Activated CD4-positive, CD25-positive, alpha-beta regulatory T cell treated with anti-CD3 and anti-CD28 coated beads, Interleukin-2, amount 50 U/mL, for 72 hours (primary cell): ENCODE measurements at places on chromosomes 6 and 20.

- DNase-seq, result no peak
Observed at GRCh38 chr6:6895929-6896328, 211.8 kb upstream of the RREB1 start.

DNA sequence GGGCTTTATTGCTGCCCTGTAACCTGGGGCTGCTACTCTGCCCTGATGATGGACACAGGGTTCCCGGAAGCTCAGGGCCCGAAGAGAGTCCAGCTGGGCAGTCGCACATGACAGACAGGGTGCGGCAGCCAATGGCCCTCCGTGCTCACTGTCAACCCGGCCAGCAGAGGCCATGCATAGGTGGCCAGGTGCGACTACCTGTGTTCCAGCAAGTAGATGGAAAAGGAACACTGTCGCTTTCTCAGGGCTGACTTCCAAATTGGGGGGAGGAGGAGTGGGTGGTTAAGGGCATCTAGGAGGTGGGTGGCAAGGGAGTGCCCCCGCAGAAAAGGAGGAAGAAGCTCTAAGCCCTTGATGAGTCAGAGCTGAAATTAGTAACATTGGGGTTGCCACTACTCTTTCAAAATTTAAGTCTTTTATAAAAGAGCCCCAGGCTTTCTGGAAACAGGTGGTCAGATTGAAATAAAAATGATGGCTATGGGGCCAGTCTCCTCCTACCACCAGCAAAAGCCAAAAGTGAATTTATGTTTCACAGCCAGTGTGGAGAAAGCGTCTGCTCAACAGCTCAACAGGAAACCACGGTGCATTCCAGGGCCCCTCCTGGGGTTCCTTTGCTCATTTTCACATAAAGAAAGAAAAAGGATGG lies 2.3 kb upstream of the RAMACL start:
- no peak for DNase-seq

DNA sequence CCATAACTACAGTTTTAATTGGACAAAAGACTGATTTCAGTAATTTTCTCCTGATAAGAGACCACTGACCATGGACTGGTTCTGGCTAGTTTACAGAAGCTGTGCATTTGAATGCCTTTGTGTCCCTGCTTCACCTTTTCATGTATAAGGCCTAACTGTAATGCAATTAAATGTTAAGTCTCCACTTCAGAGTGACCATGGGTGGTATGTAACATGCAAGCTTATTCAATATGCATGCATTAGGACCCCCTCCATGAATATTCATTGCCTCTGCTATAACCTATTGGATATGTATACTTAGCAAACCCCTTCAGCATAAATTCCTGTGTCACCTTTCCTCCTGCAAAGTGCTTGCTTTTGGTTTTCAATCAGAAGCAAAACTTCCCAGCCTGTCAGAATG lies 2.2 kb downstream of the UBD start:
- DNase-seq, result no peak

DNA sequence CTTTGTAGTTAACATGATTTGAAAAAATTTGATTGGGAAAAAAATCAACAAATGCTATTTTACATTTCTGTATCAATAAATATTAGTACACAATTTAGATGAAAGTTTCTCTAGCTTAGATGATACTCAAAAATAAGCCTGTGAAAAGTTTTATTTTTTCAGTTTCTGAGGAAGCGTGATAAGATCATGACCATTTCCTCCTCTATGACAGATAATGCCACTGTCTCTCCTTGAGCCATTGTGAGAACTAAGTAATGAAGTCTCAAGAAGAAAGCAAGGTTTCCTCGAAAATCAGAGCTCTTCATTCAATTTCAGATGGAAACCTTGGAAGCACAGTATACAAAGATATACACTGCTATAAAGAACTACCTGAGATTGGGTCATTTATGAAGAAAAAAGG lies 395.0 kb downstream of the HDGFL1 start:
- no peak for DNase-seq

DNA sequence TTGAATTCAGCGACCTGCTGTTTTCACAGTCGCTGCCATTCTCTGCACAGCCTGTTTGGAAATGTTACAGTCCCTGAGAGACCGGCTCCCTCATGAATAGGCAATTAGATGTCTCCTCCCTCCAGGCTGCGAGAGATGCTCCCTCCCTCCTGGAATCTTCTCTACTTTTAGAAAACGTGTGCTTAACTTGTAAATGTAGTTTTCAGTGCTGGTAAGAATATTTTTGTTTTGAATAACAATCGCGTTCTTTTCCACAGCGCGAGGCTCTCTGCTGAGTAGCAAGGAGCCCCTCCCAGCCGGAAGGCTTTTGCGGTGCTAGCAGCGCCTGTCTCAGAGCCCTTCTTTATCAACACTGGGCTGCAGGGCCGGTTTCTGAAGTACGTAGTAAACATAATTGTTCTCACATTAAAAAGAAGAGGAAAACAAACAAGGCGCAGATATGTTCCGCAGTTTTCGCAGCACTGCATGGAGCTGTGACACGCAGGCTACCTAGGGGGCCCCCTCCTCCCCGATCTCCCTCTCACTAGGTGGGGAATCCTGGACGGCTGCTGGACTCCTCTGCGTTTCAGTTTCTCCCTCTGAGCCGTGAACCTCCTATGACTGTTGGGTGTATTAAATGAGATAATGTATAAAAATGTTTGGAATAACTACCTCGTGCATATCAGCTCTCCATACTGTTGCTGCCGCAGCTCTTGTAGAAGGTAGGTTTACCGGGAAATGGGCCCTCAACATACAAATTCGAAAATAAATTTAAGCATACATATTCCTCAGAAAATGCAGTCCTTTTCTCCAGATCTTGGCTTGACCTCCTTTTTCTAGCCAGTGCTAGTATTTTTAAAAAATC lies 79.0 kb upstream of the SPACA1 start:
- DNase-seq, result no peak

GRCh38 chr20:45104786-45105185 lies 3.9 kb upstream of the KCNS1 start:
- DNase-seq, result no peak

DNA sequence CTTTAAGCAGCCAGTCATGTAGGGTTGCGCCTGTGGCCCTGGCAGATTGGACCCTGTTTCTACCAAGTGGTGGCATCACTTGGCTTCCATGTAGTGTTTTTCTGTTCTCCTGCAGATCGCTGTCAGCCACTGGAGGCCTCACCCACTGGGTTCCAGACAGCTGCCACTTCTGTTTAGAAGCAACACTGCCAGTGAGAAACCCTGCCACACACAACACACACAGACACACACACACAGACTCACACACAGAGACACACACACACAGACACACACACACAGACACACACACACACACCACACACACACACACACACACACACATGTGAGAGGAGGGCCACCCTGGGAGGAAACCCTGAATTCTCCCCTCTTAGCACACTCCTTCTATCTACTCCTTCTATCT lies 51.8 kb downstream of the UTRN start:
- DNase-seq, result no peak

DNA sequence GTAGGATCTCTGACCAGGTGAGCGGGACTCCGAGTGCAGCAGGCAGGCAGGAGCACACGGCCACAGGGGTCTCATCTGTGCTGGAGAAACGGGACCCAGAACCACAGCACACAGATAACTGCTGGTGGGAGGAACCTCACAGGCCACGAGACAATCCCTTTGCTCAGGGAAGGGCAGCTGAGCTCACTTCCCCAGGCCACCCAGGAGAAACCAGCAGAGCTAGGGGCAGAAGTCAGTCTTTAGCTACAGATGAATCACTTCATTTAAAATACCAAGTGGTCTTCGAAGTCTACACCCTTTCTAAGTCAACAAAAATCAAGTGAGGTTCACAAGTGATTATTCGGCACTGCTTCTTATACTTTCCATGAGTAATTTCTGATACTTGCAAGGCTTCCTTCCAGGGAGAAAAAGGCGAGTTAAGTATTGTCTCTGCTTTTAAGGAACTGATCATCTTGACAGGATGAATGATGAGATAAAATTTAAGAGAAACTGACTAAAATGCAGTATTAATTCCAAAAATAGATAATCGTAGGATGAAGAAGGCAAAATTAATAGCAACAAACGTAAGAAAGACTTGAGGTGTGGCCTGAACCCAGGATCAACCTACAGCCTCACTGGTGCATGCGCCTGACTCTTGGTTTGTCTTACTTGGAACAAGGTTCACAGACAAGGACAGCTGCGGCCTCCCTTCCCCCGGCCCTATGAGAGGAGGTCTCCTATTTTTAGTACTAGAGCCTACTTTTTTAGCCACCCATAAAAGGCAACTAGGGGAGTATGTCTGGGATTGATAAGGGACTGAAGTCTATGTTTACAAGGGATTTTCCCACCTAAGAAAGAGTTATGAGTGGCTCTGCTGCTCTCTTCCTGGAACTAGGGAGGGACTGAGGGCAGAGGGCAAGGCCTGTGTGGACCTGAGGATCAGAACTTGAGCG lies 233.6 kb downstream of the TTLL2 start:
- no peak for DNase-seq

GRCh38 chr20:33211817-33212424 lies 5.2 kb upstream of the BPIFA3 start:
- DNase-seq, result no peak

GRCh38 chr6:8953310-8953709 lies 518.0 kb upstream of the SLC35B3 start:
- no peak for DNase-seq

GRCh38 chr20:19832875-19833274 lies 74.8 kb downstream of the RIN2 start:
- DNase-seq, result no peak

DNA sequence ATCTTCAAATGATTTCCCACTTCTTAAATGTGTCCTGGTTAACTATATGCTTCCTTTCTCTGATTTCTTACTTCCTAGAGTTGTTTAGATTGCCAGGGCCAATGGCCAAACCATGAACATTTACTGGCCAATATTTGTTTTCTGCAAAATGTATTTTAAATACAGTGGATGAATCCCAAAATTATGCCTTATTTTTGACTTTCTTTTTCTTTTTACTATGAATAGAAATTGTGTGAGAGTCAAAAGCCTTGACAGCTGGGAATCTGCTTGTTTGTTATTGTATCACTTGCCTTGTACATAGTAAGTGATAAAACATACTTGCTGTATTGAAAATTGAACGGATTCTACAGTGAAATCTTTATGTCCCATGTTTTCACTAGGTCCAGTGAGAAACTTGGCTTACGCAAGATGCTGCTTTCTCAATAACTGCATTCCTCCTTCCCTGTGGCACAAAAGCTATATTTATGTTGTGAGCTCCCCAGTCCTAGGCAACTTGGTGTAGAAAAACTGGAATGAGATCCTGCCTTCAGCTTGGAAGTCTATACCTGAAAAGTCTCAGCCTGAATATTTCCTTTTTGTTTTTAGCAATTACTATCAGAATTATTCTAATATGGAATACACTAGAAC lies 295.2 kb downstream of the EPHA7 start:
- DNase-seq, result no peak

- DNase-seq, result no peak
Observed at GRCh38 chr20:44642203-44643153, 9.0 kb downstream of the ADA start.

- no peak for DNase-seq
Observed at GRCh38 chr6:54910431-54910884, 63.9 kb downstream of the FAM83B start.

GRCh38 chr20:57589123-57589727 lies 28.3 kb downstream of the PCK1 start:
- no peak for DNase-seq

- DNase-seq, result no peak
Observed at GRCh38 chr6:45371924-45372573, 5.7 kb downstream of the SUPT3H start.
